ENCODE measurements at places on chromosomes 13 and 19.

- no peak for DNase-seq
These were observed 933 bp downstream of the ARHGEF7 start for GRCh38 chr13:111115965-111116521.

GRCh38 chr19:12825254-12826131, 8.9 kb downstream of the RTBDN start:
- DNase-seq = no peak

GRCh38 chr13:71355010-71355409, 512.0 kb downstream of the DACH1 start:
- DNase-seq = no peak

GRCh38 chr13:80339912-80340650, 845 bp downstream of the SPRY2 start:
- no peak for DNase-seq

- no peak for DNase-seq
These were observed 34.6 kb downstream of the CYP4F2 start for GRCh38 chr19:15863272-15863671.

GRCh38 chr13:59176775-59177174, 987.0 kb downstream of the DIAPH3 start:
- no peak for DNase-seq

- DNase-seq = no peak
These were observed at the start of gene CACNA1A for GRCh38 chr19:13506471-13506820. Gene CACNA1A, minus strand, starts transcription at chr19:13506479. Its CDS starts 255 bp downstream, at chr19:13506224.

DNA sequence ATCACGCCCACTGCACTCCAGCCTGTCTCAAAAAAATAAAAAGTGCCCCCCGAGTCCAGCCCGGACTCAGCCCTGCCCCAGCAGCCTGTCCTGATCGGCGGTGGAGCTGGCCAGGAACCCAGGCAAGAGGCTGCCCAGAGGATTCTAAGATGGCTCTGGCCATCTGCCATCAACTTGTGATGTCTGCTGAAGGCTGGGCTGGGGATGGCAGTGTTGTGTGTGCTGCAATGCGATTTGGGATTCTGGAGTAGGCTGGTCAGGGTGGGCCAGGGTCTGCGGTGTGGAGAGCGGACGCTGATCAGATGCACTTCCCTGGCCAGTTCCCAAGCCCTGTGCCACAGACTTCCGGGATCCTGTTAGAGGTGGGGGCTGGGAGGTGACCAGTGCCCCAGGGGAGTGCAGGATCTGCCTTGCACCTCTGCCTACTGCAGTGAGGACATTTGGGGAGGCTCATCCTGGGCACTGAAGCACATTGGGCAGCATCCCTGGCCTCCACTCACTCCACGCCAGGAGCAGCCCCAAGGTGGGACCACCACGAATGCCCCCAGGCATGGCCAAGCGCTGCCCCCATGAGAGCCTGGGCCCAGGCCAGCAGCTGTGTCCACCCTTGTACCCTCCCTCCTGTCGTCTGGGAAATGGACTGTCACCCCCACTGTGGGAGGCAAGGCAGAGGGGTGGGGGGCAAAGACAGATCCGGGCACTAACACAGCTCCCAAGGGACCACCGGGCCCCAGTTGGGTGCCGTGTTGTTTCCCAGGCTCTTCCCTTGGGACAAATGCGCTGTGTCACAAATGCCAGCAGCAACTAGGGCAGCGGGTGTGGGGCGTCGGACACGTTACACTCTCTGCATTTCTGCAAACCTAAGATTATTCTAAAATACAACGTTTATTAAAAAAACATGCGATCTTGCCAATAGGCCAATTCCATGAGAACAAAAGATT, 3.4 kb upstream of the TBXA2R start:
- DNase-seq = no peak

GRCh38 chr19:2590630-2591399, 111.7 kb downstream of the GNG7 start:
- DNase-seq = no peak

DNA sequence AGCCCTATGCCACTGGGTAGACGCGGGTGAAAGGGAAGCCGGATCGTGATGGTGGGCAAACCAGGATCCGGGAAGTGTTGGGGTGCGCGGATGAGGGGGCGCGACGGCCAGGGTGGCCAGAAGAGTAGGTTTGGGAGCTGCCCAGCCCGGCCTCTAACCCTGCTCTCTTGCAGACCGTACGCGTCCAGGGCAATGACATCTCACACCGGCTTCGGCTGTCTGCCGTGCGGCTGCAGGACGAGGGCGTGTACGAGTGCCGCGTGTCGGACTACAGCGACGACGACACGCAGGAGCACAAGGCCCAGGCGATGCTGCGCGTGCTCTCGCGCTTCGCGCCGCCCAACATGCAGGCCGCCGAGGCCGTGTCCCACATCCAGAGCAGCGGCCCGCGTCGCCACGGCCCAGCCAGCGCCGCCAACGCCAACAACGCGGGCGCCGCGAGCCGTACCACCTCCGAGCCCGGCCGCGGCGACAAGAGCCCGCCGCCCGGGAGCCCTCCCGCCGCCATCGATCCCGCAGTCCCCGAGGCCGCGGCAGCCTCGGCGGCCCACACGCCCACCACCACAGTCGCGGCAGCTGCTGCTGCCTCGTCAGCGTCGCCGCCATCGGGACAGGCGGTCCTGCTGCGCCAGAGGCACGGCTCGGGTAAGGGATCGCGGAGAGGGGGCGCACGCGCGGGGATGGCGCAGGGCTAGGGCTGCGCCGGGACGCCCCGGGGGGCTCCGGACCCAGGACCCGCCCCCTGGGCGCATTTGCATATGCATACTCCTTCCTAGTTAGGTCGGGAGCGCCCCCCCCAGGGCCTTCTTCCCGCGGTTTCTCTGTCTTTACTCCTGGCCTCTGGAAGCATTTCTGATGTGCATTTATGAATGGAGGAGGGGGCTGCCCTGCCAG, 4.1 kb downstream of the VSTM2B start:
- no peak for DNase-seq

GRCh38 chr13:97855570-97856303, 97.7 kb upstream of the IPO5 start:
- peak; percentile 6 for DNase-seq

- no peak for DNase-seq
These were observed 869.4 kb downstream of the PCDH17 start for GRCh38 chr13:58500938-58501337.

DNA sequence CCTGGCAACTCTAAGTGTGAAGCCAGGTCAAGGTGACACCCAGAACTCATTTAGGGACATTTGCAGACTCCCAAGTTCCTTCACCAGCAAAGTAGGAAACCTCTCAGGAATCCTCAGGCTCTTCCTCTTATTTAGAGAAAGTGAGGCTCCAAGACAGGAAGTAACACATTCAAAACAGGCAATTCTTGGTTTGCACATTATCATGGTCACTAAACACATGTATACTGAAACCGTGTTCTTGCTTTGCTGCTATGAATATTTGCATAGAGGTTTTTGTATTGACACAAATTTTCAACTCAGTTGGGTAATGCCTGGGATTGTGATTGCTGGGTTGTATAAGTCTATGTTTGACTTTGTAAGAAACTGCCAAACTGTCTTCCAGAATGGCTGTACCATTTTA, 13.2 kb upstream of the URI1 start:
- no peak for DNase-seq

- no peak for DNase-seq
These were observed 8.5 kb downstream of the MLLT1 start for GRCh38 chr19:6271251-6271650.

- DNase-seq = no peak
These were observed 61.9 kb downstream of the KDM4B start for GRCh38 chr19:5030822-5031221.

- peak; percentile 39 for DNase-seq
These were observed 39.3 kb downstream of the RFXAP start for GRCh38 chr13:36858290-36858689.

GRCh38 chr19:13817615-13818371, 22.6 kb downstream of the ZSWIM4 start:
- DNase-seq = peak; percentile 74

GRCh38 chr13:76053181-76053580, 417.1 kb downstream of the LMO7 start:
- DNase-seq = no peak

DNA sequence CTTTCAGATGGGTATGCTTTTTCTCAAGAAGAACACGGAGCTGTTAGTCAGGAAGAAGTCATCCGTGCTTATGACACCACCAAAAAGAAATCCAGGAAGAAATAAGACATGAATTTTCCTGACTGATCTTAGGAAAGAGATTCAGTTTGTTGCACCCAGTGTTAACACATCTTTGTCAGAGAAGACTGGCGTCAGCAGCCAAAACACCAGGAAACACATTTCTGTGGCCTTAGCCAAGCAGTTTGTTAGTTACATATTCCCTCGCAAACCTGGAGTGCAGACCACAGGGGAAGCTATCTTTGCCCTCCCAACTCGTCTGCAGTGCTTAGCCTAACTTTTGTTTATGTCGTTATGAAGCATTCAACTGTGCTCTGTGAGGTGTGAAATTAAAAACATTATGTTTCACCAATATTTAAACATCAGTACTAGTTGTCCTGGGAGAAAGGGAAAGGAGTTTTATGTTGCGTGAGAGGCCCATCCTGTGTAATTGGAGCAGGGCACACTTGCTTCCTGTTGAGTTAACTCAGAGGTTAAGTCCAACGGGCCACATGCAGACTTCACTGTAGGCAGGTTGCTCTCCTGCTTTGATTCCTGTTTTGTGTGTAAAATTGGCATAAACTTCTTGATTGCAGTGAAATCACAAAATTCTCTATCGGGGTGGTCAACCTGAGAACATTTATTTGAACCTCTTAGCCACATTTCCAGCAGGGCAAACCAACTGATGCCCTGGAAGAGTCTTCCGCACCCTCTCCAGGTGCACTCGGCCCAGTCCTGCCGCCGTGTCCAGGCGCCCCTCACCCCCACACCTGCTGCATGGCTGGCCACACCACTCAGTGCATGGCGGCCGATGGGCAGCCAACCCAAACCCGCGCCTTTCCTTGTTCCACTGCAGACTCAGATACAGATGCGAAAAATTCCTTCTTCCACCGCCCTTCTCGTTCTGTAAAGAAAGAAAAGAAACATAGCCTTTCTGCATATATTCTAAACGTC, 31.6 kb downstream of the SHISA2 start:
- no peak for DNase-seq

DNA sequence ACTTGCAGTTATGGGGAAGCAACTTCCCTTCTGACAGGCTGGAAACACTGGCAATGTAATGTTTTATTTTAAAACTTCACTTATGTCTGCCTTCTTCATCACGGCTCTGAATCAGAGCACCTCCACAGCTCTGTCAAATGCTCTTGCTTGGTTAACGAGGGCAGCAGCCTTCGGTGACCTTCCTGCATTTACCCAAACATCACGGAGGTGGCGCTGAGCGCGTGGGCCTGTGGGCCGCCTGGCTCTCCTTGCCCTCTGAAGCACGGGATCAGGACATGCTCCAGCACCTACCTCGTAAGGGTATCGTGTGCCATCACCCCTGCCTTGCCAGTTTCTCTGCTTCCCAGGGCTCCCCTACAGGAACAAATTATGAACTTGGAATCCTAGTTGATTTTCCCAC, 310.0 kb downstream of the TEX29 start:
- no peak for DNase-seq

DNA sequence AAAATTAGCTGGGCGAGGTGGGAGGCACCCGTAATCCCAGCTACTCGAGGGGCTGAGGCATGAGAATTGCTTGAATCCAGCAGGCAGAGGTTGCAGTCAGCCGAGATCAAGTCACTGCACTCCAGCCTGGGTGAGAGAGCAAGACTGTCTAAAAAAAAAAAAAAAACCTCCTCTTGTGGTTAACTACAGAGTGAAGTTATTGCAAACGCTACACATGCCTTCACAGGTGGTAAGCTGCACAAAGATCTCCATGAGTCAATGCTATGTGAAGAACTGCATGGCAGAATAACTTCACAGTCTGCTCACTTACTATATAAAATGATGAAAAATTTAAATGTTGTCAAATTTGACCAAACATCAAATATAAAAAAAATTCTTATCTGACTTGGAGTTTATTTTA, 436.8 kb downstream of the FGF14 start:
- DNase-seq = no peak

- no peak for DNase-seq
These were observed 577.3 kb downstream of the LMO7 start for GRCh38 chr13:76213423-76213904.

- peak; percentile 36 for DNase-seq
These were observed 168.8 kb downstream of the OLFM4 start for GRCh38 chr13:53197424-53197823.

- no peak for DNase-seq
These were observed 45.2 kb upstream of the GPI start for GRCh38 chr19:34319785-34320184.

DNA sequence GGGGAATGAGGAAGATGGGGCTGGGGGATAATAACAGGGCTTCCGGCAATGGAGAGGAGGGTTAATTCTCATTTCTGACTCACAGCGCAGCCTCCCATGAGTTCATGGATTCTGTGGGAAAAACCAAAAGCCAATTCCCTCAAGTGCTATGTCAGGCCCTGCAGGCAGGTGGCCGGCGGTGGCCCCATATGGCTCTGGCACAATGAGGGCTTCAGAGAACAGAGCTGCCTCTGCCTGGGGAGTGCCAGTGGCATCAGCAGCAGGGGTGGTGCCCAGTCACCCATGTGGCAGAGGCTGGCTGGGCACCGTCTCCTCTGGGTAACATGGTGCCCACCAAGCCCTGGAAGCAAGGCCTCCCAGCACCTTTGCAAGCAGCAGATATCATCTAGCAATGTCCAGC, 69.1 kb downstream of the ALOX5AP start:
- DNase-seq = no peak

- DNase-seq = no peak
These were observed 8.0 kb upstream of the SOX1 start for GRCh38 chr13:112058941-112059340.

- DNase-seq = no peak
These were observed 26.2 kb upstream of the LRCH1 start for GRCh38 chr13:46526740-46527139.

- DNase-seq = no peak
These were observed 508 bp upstream of the ZNF44 start for GRCh38 chr19:12295191-12295590.

DNA sequence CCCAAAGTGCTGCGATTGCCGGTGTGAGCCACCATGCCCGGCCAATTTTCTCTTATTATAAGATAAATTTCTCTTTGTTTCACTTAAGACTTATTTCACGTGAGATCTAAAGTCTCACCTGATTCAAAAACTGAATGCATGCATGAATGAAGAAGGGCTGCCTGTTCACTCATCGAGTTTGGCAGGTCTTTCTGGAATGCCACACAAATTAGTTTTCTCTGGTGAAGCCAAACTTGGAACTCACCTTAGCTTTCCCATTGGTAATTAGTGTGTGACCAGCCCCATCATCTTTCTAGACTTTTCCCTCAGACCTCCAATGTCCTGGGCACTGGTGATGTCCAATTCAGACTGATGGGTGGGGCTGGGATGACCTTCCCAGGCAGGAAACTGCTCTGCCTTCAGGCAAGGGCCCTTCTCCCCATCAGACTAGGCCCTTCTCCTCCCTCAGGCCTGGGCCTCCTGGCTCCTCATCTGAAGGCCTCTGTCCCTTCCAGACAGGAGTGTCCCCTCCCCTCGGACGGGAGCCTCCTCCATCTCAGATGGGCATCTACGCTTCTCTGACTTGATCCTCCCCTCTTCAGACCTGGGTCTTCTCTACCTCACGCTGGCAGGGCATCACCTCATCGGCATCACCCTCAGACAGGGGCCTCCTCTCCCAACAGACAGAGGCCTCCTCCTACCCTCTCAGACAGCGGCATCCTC, 14.4 kb downstream of the C3 start:
- DNase-seq = no peak

GRCh38 chr19:34468409-34468808, 13.1 kb upstream of the WTIP start:
- DNase-seq = no peak

GRCh38 chr13:73058432-73058735, 421 bp upstream of the KLF5 start:
- no peak for DNase-seq

Measured in NCI-H2081 treated with DMSO at 0.1 percent for 48 hours (cell line).